CD4-positive, CD25-positive, alpha-beta regulatory T cell (primary cell): ENCODE measurements at places on chromosomes 5 and 9. TPM values are rescaled to one million over a fixed set of nuclear protein-coding genes. Genes with fewer than 3 reads are reported as not detected.
A peak's percentile ranks its signal among the peaks of the same experiment; 100 is the strongest.

SHB gene
- 0.69 TPM for total RNA-seq

ODF2 gene
- total RNA-seq = 31.9 TPM

SOHLH1 gene
- not detected for total RNA-seq

TAF11L5 gene
- total RNA-seq = not detected

DNA sequence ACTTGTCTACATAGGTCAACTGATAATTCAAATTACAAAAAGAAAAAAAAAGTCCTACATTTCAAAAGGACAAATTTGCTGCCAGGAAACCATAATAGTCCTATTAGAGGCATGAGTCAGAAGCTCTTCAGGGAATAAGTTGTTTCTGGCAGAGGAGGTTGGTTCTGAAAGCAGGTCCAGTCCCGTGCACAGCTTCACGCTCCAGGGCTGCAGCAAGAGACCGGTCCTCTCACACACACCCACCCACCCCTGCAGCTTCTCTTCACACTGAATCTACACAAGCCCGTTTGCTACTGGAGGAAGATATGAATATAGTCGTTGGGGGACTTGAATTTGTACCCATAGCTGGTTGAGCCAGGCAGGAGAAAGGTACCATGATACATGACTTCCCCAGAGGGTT is 36.9 kb upstream of the SLC1A3 start:
- H3K4me1 ChIP-seq = no peaks in the 10 kb centered on the region
- no peak overlapping the region for H3K27ac ChIP-seq
- H3K27me3 ChIP-seq = peaks cover 2% of the 10 kb centered on the region
- DNase-seq = no peak
- no peaks in the 10 kb centered on the region for H3K36me3 ChIP-seq

GRCh38 chr5:68375540-68375939 is 160.0 kb downstream of the PIK3R1 start:
- H3K36me3 ChIP-seq = no peaks in the 10 kb centered on the region
- H3K4me3 ChIP-seq = no peak overlapping the region
- no peak overlapping the region for H3K27ac ChIP-seq
- no peaks in the 10 kb centered on the region for H3K4me1 ChIP-seq

DNA sequence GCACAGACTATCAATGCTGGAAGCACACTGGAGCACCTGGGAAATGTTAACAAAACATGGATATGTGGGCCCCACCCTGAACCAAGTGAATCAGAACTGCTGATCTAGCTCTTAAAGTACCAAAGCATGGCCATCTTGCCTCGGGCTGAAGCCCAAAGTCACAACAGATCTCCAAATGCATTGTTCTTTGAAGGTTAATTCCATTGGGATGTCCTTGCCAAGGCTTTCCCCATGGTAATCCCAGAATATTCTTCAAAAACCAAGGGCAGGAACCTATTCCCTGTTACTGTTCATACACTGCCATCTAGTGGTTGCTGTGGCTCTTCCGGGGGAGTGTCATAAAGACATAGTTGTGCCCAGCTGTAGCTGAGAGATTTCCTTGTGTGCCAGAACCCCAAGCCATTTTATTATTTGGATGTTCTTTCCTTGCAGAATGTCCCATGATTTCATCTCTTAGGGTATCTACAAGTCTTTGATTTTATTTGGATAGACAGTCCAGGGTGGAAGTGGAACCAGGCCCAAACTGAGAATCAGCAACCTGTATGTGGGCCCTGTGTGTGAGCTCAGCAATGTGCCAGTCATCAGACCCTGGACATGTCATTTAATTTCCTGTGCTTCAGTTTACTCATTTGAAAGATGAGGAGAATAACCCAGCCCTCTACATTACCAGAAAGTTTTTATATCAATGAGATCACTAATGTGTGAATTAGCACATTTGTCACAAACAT is 290.0 kb downstream of the ACTL7B start:
- no peak for DNase-seq
- H3K27me3 ChIP-seq = no peaks in the 10 kb centered on the region
- no peaks in the 10 kb centered on the region for H3K36me3 ChIP-seq
- H3K27ac ChIP-seq = no peak overlapping the region
- H3K4me3 ChIP-seq = no peak overlapping the region

DNA sequence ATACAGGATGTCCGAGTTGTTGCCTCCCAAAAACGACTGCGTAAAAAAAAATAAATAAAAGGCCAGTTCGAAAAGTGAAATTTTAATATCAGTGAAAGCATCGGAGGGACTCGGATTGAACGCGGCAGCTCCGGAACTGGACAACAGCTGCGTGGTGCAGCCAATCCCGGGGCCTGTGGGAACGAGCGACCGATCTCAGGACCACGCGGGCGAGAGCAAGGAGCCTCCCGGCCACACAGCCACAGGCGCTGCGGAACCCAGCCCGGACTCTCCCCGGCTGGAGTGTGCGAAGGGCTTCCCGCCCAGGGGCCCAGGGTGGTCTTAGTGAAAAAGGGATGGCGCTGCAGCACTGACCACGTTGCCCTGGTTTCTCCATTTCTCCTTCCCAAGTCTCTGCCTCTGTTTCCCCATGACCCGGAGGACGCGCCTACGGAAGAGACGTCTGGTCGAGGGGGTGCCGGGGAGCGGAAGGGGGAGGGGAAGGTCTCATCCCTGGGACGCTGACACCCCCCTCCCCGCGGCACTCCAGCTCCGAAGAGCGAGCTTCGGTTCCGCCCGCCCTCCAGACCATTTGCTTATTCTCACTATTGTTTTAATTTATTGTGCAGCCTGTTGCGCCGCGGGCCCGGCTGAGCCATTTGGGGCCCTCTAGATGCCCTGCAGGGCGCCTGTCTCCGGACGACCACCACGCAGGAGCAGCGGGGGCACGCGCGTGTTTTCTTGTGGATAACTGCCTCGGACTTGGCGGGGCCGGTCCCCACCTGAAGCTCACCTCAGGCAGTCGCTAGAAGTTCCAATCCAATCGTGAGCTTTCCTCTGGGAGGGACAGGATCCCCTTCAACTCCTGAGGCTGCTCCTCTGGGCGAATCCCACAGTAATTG is 303.0 kb downstream of the PARP8 start:
- no peaks in the 10 kb centered on the region for H3K36me3 ChIP-seq
- no peak overlapping the region for H3K4me3 ChIP-seq
- no peak for DNase-seq
- no peak overlapping the region for H3K27ac ChIP-seq

DNA sequence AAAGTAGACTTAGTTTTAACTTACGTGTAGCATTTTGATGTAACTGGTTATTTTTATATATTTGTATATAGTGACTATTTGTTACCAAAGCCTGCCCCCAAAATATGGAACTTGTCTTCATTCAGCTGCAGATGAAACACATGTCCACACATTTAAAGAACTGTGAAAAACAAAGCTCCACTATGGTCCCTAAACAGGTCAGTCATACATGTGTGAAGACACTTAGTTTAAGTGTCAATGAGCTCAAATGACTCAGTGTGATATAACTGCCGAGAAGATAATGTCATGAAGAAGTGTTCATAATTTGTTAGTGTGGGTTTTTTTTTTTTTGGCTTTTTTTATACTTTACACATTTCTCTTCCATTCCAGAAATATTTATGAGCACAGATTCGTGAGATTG is 28.2 kb downstream of the HAVCR1 start:
- H3K27me3 ChIP-seq = no peaks in the 10 kb centered on the region
- H3K27ac ChIP-seq = no peak overlapping the region
- H3K36me3 ChIP-seq = peaks cover 5% of the 10 kb centered on the region
- H3K4me1 ChIP-seq = peaks cover under 1% of the 10 kb centered on the region
- H3K4me3 ChIP-seq = no peak overlapping the region

GRCh38 chr9:32703635-32704034 is 68.2 kb upstream of the TAF1L start:
- no peaks in the 10 kb centered on the region for H3K36me3 ChIP-seq
- H3K27ac ChIP-seq = no peak overlapping the region
- H3K4me1 ChIP-seq = no peaks in the 10 kb centered on the region
- no peak overlapping the region for H3K4me3 ChIP-seq
- H3K27me3 ChIP-seq = no peaks in the 10 kb centered on the region

DNA sequence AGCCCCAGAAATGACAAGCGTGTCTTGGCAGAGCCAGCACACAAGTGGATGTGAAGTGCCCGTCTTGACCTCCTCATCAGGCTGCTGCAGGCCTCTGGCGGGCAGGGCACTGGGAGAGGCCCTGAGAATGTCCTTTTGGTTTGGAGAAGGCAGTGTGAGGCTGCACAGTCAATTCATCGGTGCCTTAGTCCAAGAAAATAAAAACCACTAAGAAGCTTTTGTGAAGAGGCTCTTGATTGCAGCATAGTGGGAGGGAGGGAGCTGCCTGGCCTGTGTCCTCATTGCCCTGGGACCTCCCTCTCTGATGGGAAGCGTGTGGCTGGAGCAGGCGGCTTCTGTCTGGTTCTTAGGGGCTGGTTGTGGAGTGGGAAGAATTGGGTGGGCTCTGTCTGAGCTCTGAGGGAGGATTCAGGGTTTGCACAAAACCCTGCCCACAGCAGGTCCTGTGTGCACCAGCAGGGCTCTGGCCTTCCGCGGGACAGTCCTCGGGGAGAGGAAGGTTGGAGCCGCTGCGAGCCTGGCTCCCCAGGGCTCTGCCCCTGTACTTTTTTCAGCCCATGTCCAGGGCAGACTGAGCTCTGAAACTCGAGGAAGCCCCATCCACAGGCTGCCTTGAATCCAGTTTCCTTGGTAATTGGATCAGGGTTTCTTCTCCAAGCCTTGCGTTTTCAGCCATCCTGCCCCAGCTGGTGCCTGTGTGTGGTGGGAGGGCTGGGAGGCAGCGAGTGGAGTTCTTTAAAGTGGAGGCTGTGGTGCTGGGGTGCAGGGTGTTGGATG is 1.1 kb downstream of the HRCT1 start:
- no peak overlapping the region for H3K4me3 ChIP-seq
- peaks cover 62% of the 10 kb centered on the region for H3K4me1 ChIP-seq
- peaks cover 5% of the 10 kb centered on the region for H3K27me3 ChIP-seq
- no peaks in the 10 kb centered on the region for H3K36me3 ChIP-seq
- no peak for DNase-seq
- no peak overlapping the region for H3K27ac ChIP-seq

DNA sequence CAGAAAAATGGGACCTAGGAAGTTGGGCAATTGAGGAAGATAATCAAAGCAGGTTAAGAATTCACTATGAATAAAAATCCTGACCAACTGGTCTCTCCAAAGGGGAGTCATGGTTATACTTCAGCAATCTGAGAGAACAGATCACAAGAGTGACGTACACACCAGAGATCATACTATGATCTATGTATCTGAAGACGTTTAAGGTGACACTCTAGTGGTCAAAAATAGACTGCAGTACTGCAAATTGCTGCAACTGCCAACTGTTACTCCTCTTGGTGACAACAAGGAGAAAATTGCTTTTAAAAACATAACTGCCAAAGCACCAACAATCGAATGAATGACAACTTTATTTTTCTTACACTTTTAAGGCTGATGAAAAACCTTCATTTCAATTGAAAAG is 4.9 kb downstream of the AK6 start:
- H3K4me3 ChIP-seq = no peak overlapping the region
- peak overlapping the region; percentile 14 for H3K27ac ChIP-seq
- peak; percentile 57 for DNase-seq

GRCh38 chr5:68891718-68892117 is 202.1 kb upstream of the SLC30A5 start:
- H3K27me3 ChIP-seq = no peaks in the 10 kb centered on the region
- peak overlapping the region; percentile 20 for H3K4me3 ChIP-seq
- H3K27ac ChIP-seq = no peak overlapping the region
- no peak for DNase-seq
- H3K36me3 ChIP-seq = no peaks in the 10 kb centered on the region

- H3K27me3 ChIP-seq = no peaks in the 10 kb centered on the region
- H3K27ac ChIP-seq = no peak overlapping the region
- no peak for DNase-seq
- H3K4me3 ChIP-seq = no peak overlapping the region
Measured at GRCh38 chr5:109161914-109162683, 247.7 kb downstream of the PJA2 start.

DNA sequence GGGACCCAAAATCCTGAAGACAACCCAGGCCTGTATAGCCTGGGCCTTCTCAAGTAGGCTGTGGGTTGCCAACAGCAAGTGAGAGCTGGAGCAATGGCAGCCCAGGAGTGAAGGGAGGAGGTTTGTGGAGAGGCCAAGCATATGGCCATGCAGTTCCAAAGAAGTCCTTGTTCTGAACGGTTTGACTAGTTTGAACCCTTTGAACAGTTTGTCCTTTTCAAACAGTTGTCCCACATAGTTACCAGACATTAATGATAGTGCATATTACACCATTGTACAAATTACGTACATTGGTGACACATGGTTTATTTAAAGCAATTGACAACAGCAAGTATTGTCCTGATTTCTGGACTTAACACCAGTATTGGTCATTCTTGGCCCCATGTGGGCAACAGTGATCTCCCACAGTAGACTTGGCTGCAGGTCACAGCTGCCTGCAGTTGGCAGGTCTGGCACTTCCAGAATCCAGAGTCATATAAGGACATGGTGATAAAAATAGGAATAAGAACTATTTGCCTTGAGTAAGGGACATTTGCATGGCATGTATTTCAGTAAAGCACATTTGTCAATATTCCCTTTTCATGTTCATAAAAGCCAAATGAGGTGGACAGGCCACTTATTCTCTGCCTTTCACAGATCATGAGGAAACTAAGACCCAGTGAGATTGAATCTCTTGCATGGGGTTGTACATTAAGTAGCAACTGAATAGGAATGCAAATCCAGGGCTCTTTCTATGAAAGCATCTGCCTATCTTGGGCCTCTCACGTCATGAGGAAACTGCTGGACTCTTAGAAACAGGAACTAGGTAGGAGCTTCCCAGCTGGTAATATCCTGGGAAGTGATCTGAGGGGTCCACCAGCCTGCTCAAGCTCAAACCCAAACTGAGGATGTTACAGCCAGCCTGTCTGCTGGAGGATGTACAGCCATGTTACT is 30.3 kb downstream of the SLC25A48 start:
- no peak overlapping the region for H3K4me3 ChIP-seq
- H3K36me3 ChIP-seq = no peaks in the 10 kb centered on the region
- no peak for DNase-seq
- H3K4me1 ChIP-seq = no peaks in the 10 kb centered on the region

DNA sequence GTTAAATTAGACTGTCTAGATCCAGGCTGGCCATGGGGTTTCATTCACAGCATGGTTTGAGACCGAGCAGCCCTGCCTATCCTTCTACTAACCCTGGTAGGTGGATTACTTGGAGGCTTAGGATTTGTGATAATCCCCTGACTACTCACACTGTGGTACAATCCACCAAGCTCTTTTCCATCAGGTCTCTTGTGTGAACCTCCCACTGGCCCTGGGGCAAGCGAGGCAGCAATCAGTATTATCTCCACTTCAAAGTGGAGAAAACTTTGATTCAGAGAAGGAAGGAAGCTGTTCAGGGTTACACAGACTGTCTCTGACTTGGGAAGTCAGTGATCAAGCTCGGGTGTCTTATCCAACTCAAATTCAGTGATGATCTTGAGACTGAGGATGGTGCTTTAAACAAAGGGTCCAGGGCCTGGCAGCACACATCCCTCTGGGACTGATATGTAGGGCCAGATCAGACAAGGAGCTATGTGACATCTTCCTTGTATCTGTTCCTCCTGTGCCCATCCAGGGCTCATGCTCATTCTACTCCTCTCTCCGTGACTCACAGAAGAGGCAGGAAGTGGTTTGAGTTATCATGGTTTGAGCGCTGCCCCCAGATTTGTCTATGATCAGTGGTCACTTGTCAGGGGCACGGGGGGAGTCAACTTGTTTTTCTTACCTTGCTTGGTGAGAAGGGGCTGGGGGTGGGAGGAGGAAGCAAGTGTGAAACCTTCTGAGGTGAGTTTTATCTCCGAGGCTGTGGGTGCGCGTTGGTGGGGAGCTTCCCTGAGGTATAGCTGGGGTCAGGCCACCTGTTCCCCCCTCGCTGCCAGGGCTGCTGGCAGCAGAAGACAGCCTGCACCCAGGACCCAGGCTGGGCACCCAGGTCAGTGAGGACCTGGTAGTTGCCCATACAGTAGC is 48.6 kb downstream of the RGS3 start:
- H3K4me1 ChIP-seq = peaks cover 49% of the 10 kb centered on the region
- no peaks in the 10 kb centered on the region for H3K36me3 ChIP-seq
- H3K4me3 ChIP-seq = peak overlapping the region; percentile 57
- peak overlapping the region; percentile 75 for H3K27ac ChIP-seq

- H3K27me3 ChIP-seq = no peaks in the 10 kb centered on the region
- H3K4me1 ChIP-seq = peaks cover 6% of the 10 kb centered on the region
- peak overlapping the region; percentile 32 for H3K4me3 ChIP-seq
Measured at GRCh38 chr9:112361601-112362000, 18.3 kb upstream of the HSDL2 start.
